ENCODE measurements at places on chromosomes 1 and 21. TPM values are rescaled to one million over a fixed set of nuclear protein-coding genes. Genes with fewer than 3 reads are reported as not detected.

GRCh38 chr1:65311760-65312159, 2.4 kb downstream of the DNAJC6 start:
- H3K27me3 ChIP-seq, result no peaks in the 10 kb centered on the region
- peaks cover 5% of the 10 kb centered on the region for H3K36me3 ChIP-seq
- H3K4me3 ChIP-seq, result no peak overlapping the region
- H3K27ac ChIP-seq, result no peak overlapping the region
- DNase-seq, result no peak
- H3K4me1 ChIP-seq, result no peaks in the 10 kb centered on the region

DNA sequence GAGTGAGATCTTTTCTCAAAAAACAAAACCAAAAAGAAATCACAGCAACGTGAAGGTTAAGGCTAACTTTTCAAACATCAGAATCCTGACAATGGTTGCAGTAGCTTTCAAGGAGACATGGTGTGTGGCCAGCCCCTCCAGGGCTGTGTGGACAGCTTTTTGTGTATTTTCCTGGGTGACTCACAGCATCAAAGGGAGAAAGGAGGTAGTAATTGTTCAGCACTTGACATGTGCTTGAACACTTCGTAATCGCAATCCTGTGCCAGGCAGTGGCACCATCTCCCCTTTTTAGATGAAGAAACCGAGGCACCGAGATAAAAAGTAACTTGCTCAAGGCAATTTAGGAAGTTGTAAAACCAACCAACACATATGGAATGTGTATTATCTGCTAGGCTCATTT, 10.3 kb downstream of the NBL1 start:
- peak; percentile 74 for DNase-seq
- H3K27me3 ChIP-seq, result no peaks in the 10 kb centered on the region
- peaks cover 31% of the 10 kb centered on the region for H3K4me1 ChIP-seq
- no peak overlapping the region for H3K27ac ChIP-seq

- H3K27me3 ChIP-seq, result no peaks in the 10 kb centered on the region
- no peak overlapping the region for H3K4me3 ChIP-seq
- no peak for DNase-seq
- H3K27ac ChIP-seq, result no peak overlapping the region
- no peaks in the 10 kb centered on the region for H3K4me1 ChIP-seq
- H3K36me3 ChIP-seq, result no peaks in the 10 kb centered on the region
Measured at GRCh38 chr1:88662723-88663122, 21.4 kb upstream of the PKN2 start.

- H3K27me3 ChIP-seq, result no peaks in the 10 kb centered on the region
- H3K27ac ChIP-seq, result no peak overlapping the region
- no peak overlapping the region for H3K4me3 ChIP-seq
- peaks cover 74% of the 10 kb centered on the region for H3K36me3 ChIP-seq
Measured at GRCh38 chr1:161805399-161806197, 39.5 kb downstream of the ATF6 start.

DNA sequence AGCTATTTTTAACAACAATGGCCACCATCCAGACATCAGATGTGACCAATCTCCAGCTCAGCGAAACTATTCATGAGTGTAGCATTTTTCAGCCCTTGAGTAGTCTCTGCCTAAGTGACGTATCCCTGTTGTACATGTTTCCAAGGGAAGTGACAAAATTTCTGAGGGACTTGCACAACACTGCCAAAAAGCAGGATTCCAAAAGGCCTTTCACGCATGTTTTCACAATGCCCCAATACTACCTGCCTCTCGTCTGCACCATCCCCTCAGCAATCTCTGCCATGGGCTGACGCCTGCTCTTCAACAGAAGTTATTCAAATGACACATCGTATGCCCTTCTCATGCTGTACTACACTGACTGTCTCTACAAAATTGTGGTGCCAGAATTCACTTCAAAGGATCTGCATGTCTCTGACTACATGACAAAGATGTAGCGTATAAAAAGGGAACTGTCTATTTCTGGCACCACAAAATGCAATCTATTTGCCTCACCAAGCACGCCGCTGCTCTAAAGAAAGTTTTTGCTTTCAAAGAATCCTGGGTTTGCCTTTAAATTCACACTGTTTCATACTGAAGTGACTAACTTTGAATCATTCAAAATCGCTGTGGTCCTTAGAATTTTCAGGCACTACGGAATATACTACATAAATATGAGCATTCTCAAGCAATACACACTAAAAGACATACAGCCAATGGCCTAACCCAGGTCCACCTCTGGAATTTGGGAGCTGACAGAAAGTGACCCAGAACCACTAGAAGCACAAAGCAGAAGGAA, 32.9 kb downstream of the JAK1 start:
- H3K4me1 ChIP-seq, result peaks cover 28% of the 10 kb centered on the region
- H3K27me3 ChIP-seq, result no peaks in the 10 kb centered on the region
- H3K36me3 ChIP-seq, result peaks cover 8% of the 10 kb centered on the region
- H3K27ac ChIP-seq, result peak overlapping the region; percentile 91
- peak; percentile 75 for DNase-seq
- peak overlapping the region; percentile 11 for H3K4me3 ChIP-seq

DNA sequence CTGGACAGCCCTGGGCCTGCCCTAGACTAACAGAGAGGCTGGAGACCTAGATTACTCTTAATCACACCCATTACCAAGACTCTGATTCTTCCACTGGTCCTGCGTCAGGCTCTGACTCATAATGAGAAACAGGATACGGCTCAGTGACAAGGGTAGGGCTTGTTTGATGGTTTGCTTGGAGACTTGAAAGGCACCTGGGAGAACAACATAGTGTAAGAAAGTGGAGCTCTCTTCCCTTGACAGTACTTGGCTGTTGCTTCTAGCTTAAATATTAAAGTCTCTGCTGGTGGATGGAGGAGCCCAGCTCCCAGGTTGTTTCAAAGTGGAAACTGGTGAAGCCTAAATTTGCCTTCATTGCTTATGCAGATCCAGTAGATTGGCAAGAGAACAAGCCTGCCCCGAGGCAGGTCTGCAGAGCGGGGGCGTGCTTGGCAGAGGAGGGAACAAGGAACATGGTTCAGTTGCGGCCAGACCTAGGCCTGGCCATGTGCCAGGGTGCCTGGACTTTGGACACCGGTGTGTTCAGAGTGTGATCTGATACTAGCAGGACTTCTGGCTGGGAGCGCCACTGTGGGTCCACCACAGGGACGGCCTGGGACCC, 480.6 kb downstream of the CAMTA1 start:
- H3K4me3 ChIP-seq, result peak overlapping the region; percentile 41
- peak overlapping the region; percentile 80 for H3K27ac ChIP-seq
- no peaks in the 10 kb centered on the region for H3K27me3 ChIP-seq
- H3K36me3 ChIP-seq, result no peaks in the 10 kb centered on the region

DNA sequence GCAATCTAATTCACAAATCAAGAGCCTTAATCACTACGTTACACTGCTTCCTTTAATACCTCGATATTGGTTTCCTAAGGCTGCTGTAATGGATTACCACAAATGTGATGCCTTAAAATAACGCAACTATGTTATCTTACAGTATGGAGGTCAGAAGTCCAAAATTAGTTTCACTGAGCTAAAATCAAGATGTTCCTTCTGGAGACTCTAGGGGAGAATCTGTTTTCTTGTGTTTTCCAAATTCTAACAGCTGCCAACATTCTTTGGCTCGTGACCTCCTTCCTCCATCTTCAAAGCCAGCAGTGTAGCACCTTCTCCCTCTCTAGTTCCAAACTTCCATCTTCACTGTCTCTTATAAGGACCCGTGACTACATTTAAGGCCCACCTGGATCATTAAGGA, 335.0 kb upstream of the NFIA start:
- no peaks in the 10 kb centered on the region for H3K36me3 ChIP-seq
- no peaks in the 10 kb centered on the region for H3K4me1 ChIP-seq
- no peaks in the 10 kb centered on the region for H3K27me3 ChIP-seq
- H3K4me3 ChIP-seq, result no peak overlapping the region

DNA sequence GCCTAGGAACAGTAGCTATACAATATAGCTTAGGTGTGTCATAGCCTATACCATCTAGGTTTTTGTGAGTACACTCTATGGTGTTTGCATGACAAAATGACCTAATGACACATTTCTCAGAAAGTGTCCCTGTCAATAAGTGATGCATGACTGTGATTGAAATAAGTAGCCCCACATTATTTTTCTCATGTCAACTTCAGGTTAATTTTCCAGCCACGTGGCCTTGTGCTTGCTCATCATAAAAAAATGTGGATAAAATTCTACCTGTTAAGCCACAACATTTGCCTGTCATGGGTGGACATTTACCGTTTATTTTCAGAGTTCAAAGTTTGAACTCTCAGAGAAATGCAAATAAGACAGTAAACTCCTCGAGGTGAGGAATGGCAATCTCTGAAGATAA, 5.5 kb downstream of the DISC1 start:
- H3K27me3 ChIP-seq, result no peaks in the 10 kb centered on the region
- no peak overlapping the region for H3K4me3 ChIP-seq
- peaks cover 5% of the 10 kb centered on the region for H3K4me1 ChIP-seq
- H3K36me3 ChIP-seq, result no peaks in the 10 kb centered on the region

- no peaks in the 10 kb centered on the region for H3K36me3 ChIP-seq
- DNase-seq, result no peak
Measured at GRCh38 chr1:1156140-1157032, 17.3 kb upstream of the TTLL10 start.

GRCh38 chr21:27060190-27060589, 93.3 kb upstream of the ADAMTS5 start:
- H3K4me3 ChIP-seq, result no peak overlapping the region
- no peaks in the 10 kb centered on the region for H3K27me3 ChIP-seq

DNA sequence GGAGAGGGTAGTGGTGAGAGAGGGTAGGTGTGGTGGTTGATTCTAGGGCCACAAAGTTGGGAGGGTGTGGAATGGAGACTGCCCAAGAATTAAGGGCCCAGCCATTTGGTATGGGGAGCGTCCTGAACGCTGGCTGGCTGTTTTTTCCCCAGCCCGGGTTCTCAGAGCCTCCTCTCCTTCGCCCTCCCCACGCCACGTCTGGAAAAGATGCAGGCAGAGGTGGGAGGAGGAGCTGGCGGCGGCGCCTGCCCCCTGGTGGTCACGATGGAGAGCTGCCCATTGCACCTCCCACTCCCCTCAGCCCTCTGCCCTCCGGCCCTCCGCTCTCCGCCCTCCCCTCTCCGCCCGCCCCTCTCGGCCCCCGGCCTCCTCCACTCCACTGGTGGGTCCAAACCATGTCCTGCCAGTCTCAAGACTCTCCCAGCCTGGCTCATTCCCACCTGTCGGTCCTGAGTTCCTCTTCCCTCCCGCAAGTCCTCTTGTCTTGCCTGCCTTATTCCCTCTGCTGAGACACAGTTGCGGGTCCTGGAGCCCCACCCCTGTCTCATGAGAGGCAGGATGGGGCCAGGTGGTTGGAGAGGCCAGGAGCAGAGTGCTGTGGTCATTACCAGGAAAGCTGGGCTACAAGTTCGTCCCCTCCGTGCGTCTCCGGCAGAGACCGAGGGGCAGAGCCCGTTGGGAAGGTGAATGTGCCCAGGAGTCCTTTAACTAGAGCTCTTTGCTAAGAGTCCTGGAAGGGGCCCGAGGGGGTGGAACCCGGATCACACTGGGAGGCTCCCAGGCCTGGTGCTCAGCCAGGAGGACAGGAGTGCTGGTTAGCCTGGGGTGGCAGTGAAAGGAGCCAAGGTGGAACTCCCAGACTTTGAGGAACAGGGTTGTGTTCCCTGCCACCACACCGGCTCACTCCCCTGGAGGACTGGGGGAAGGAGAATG, 22.6 kb downstream of the ETNK2 start:
- peak; percentile 86 for DNase-seq
- no peaks in the 10 kb centered on the region for H3K27me3 ChIP-seq
- peak overlapping the region; percentile 68 for H3K4me3 ChIP-seq

DNA sequence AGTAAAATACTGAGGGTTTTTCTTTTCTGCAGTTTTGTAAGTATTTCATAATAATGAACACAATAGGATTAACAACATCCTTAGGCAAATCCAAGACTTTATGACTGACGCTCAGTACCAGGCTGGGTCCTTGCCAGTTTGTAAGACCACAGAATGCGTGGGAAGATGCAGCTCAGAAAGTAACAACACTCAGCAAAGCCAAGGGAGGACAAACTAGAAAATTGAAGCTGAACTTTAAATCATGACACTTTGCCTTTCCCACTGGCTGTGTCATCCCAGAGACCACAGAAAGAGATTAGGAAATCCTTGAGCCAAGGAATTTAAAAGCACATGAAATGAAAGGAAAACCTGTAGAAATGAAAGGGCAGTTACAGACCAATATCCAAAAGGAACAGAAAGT, 426.3 kb upstream of the CHRM3 start:
- DNase-seq, result peak; percentile 100
- peak overlapping the region; percentile 34 for H3K4me3 ChIP-seq
- no peaks in the 10 kb centered on the region for H3K27me3 ChIP-seq
- no peaks in the 10 kb centered on the region for H3K36me3 ChIP-seq
- peaks cover 38% of the 10 kb centered on the region for H3K4me1 ChIP-seq
- peak overlapping the region; percentile 17 for H3K27ac ChIP-seq

DNA sequence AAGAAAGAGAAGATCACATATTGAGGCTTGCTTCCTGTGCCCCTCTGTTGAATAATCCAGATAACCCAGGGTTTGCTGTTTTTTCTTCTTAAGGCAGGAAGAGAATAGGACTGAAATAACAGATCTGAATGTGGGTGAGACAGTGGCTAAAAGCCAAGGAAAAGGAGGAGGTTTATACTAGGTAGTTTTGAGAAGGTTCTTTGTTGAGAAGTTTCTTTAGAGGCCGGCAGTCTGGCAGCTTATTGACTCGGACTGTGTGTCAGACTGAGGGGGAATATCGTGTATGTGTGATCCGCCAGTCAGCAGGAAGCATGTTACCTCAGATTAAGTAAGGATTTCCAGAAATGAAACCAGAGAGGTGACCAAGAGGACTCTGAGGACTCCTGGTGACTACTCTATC, 119.8 kb downstream of the PLA2G4A start:
- H3K36me3 ChIP-seq, result no peaks in the 10 kb centered on the region
- no peak overlapping the region for H3K4me3 ChIP-seq
- H3K27ac ChIP-seq, result peak overlapping the region; percentile 73
- peaks cover 13% of the 10 kb centered on the region for H3K4me1 ChIP-seq
- DNase-seq, result peak; percentile 47
- no peaks in the 10 kb centered on the region for H3K27me3 ChIP-seq

GRCh38 chr21:44419679-44420078, 35.6 kb upstream of the LRRC3 start:
- DNase-seq, result no peak
- H3K27ac ChIP-seq, result no peak overlapping the region
- H3K36me3 ChIP-seq, result peaks cover 9% of the 10 kb centered on the region
- H3K27me3 ChIP-seq, result no peaks in the 10 kb centered on the region

Gene ESPN
- total RNA-seq, result not detected

Gene NCMAP
- total RNA-seq, result not detected

Gene MROH9
- total RNA-seq, result not detected

Gene IFI44L
- 8.0 TPM for total RNA-seq

Gene CHODL
- total RNA-seq, result not detected

Gene DEGS1
- 99.1 TPM for total RNA-seq

Gene PCSK9
- not detected for total RNA-seq

Gene SPATA45
- not detected for total RNA-seq

Gene STUM
- 0.56 TPM for total RNA-seq

Gene PGLYRP4
- total RNA-seq, result not detected

Gene TRIM58
- not detected for total RNA-seq
